ENCODE measurements at places on chromosomes 12 and 14.

DNA sequence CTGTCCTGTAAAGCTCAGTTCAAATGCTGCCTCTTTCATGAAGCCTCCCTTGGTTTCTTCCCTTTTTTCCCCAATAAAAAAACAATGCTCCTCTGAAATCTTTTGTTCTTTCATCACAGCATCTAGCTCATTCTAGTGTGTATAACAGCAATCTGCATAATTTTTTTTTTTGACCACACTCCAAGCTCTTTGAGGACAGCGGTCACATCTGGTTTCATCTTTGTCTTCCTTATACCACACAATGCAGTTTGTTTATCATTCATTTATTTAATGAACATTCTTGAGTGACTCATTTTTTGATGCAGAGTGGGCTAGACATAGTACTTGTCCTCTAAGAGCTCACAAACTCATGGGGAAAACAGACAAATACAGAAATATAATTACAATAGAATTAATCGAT is 7.3 kb downstream of the GNG2 start:
- no peak for DNase-seq

- DNase-seq, result no peak
Observed at GRCh38 chr14:81485781-81486180, 47.9 kb downstream of the SEL1L start.

- no peak for DNase-seq
Observed at GRCh38 chr12:57460468-57460784, 841 bp downstream of the GLI1 start.

GRCh38 chr14:20334017-20334416 is 938 bp upstream of the CCNB1IP1 start:
- DNase-seq, result no peak

GRCh38 chr14:96095581-96096476 is 56.7 kb downstream of the C14orf132 start:
- DNase-seq, result no peak

- DNase-seq, result no peak
Observed at GRCh38 chr12:80708975-80709328, 1.5 kb downstream of the MYF6 start.

DNA sequence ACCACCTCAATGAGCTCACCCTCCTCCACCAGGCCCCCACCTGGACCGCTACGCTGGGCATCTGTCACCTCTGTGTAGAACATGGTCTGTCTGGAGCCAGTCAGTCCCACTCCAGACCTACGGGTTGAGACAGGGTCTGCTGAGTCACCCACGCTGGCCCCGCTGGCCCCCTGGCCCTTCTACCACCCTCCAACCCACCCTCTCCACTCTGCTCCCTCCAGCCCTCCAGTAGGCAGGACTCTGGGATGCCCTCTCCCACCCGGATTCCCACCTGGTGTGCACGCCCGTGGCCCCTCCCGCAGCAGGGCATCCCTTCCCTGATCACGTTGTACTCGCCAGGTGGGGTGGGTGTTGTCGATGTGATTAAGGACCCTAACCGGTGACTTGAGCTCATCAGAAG is 4.6 kb upstream of the JAG2 start:
- no peak for DNase-seq

DNA sequence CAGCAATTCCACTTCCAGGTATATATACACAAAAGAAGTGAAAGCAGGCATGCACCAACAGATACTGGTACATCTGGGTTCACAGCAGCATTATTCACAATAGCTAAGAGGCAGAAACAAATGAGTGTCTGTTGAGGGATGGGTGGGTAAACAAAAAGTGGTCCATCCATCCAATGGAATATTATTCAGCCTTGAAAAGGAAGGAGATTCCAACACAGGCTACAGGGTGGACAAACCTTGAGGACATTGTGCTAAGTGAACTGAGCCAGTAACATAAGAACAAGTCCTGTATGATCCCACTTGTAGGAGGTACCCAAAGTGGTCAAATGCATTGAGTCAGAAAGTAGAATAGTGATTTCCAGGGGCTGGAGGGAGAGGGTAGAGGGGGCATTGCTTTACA is 27.6 kb upstream of the BEGAIN start:
- no peak for DNase-seq

DNA sequence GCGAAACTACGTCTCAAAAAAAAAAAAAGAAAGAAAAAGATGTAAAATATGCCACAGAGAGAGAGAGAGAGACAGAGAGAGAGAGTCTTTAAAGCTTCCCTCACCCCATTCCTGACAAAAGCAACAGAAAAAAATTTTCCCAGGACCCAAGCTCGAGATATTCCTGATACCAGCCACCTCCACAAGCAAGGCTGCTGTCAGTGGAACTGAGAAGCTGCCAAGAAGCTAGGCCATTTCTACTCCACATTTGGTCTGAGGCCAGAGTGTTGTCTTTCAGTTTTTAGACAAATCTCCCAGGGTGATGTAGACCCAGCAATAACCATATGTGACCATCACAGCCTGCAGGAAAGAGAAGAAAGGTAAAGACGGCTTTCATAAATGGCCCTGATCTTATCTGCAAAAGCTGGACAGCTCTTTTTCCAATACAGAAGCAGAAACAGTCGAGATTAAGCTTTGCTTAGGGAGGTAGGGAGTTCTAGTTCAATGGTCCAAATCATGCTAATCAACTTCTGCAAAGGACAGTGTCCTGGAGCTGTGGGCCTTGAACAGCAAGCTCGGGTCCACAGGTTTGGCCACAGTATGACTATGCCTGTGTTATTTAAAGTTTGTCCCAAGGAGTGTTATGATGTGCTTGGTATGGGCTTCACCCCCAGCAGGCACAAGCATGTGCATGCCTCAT is 130.3 kb upstream of the NUDT4 start:
- no peak for DNase-seq

DNA sequence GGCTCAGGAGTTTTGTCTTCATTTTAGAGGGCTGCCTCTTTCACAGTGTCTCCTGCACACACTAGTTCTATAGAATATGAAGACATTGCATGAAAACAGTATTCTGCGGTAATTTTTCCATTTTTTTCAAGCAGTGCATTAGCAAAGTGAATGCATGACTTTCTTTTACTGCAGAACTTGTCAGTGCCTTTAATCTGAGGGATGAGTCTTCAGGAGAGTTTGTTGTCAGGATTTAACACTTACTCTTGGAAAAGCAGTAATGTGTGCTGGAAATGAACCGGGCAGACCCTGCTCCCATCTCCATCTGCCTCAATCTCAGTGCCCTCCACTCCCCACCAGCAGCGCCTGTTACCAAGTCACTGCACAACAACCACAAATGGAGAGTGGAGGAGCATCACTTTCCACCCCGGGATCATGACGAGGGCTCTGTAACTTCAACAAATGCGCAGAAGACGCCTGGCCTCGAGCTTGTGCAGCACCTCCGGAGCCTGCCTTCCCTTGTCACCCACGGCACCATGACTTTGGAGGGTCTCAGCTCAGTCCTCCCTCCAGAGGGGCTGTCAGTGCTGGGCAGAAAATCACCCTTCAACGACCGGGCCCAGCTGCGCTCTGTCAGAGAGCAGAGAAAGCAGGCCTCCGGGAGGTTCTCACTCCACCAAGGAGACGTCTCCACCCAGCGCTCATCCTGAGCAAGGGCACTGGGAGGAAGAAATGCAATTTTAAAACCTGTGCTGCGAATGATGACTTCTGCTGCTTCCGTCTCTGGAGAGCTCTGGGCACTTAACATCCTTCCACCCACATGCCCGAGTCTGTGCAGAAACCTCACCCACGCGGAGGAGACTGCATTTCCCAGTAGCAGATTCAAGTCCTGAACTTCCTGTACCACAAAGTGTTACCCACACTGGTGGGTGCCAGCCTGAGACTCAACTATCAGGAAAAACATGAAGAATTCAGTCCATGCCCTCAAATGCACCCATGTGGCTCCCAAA is 255.7 kb downstream of the ADGRD1 start:
- DNase-seq, result no peak

GRCh38 chr12:111038941-111039340 is 118.6 kb upstream of the MYL2 start:
- DNase-seq, result no peak

- no peak for DNase-seq
Observed at GRCh38 chr12:81809829-81810595, 50.9 kb upstream of the PPFIA2 start.

GRCh38 chr14:23670481-23670880 is 34.3 kb downstream of the DHRS2 start:
- no peak for DNase-seq

DNA sequence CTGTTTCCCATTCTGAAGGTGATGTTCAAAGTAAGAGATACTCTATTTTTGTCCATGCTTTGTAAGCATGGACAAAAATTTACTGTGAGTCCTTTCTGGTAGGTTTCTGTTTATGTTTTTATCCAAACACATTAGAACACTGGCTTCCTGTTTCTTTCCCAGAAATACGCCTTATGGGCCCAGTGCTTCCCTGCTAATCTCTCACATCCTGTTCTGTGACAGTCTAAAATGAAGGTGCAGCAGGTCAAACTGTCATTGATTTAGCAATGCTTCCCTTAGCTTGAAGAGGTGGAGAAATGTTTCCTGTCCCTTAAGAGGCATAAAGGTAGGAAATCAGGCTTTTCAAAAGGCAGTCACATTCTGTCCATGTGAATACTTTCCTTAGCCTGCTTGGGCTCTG is 305.6 kb downstream of the RPS29 start:
- no peak for DNase-seq

DNA sequence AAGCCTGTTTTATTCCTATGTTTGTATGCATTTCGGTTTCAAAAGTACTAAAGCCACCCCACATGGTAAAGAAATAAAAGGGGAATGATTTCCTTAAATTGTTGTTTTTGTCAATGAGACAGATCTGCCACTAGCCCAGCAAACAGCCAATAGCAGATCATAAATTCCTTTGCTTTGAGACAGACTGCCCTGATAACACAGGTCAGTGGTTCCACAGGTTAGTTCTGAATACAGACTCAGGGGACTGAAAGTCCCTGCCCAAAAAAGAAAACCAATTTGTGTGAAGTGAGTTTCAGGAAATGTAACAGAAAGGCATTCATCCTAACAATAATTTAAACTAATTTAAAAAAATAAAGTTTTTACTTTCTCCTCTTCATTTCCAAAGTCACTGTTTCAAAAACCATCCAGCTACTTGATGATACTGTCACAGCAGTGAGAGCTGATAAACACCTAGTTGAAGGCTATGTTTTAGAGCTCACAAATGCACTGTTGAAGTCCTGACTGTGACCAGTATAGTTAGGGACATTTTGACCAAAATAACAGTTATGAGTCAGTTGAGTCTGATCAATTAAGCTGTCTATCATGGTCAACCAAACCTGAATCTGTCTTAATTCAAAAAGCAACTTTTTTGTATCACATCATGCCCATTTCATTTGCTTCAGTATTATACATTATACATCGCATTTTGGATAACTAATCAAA is 77.7 kb downstream of the LGR5 start:
- DNase-seq, result no peak

DNA sequence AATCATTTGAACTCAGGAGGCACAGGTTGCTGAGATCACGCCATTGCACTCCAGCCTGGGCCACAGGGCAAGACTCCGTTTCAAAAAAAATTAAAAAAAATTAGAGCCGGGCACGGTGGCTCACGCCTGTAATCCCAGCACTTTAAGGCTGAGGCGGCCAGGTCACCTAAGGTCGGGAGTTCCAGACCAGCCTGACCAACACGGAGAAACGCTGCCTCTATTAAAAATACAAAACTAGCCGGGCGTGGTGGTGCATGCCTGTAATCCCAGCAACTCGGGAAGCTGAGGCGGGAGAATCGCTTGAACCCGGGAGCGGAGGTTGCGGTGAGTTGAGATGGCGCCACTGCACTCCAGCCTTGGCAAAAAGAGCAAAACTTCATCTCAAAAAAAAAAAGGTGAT is 35.7 kb downstream of the R3HDM2 start:
- DNase-seq, result no peak

DNA sequence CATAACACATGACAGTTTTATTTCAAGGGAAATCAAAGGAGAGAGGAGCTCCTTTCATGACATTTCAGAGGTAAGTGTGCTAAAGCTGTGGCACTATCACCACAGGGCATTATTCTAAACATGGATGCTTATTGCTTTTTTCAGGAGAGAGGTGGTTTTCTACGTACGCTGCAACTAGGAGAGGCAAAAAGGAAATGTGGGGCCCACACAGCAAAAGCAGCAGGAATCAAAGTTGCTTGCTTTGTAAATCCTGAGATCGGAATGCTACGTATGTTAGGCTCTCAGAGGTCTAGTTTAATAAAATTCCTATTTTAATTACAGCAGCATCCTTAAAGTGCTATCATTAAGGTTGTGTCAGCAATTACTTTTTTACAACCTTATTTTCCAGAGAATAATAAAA is 55.0 kb upstream of the GRIP1 start:
- no peak for DNase-seq

GRCh38 chr14:53951627-53952303 is 4.9 kb downstream of the BMP4 start:
- no peak for DNase-seq

DNA sequence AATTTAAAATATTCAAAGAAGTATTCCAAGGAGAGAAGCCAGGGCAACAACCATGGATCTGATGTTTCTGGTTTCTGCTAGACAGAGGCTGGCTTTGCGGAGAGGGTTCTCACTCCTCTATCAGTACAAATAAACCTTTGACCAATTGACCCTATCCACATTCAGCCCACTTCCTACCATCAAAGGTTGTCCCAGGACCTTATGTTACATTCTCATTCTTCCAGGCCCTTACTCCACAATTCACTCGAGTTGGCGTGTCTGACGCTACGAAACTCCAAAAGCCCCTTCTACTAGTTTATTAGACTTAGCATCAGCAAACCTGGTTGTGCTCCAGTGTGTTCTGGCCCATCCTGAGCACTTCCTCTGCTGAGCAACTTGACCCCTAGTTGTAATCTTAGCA is 24.8 kb upstream of the RNASE12 start:
- DNase-seq, result no peak

GRCh38 chr12:84913129-84913515 is 523 bp upstream of the SLC6A15 start:
- no peak for DNase-seq

DNA sequence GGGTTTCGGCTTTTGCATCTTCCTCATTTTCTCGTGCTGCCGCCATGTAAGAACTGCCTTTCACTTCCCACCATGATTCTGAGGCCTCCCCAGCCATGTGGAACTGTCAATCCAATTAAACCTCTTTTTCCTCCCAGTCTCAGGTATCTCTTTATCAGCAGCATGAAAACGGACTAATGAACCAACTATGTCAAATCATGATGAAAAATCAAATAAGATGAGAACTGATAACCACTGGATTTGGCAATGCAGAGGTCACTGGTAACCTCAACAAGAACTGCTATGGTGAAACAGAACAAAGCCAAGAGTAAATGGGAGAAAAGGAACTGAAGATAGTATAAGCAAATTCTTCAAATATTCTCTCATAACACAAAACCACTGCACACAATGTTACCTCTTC is 6.0 kb downstream of the EML5 start:
- DNase-seq, result no peak

Data from activated CD4-positive, alpha-beta T cell treated with anti-CD3 and anti-CD28 coated beads, Interleukin-2, amount 50 U/mL, for 1 hour (primary cell).